ENCODE measurements at places on chromosomes 5 and 9.

GRCh38 chr9:77085416-77085815, 66.0 kb downstream of the FOXB2 start:
- DNase-seq = no peak

- no peak for DNase-seq
These were observed 86.6 kb downstream of the KCNN2 start for GRCh38 chr5:114448481-114448880.

DNA sequence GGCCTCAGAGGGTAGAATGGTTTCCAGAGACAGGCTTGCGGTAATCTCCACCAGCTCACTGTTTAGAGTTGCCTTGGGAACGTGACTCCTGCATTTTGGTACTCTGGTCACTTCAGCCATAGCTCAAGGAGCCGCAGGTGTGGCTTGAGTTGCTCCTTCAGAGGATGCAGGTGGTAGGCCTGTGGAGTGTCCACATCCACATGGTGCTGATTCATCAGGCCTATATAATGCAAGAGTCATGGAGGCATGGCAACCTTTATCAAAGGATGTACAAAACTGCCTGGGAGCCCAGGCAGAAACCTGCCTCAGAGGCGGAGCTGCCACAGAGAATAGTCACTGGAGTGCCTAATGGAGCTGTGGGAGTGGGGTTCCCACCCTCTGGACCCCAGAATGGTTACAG, 114.2 kb downstream of the ANXA1 start:
- DNase-seq = no peak

- DNase-seq = no peak
These were observed 43.6 kb upstream of the C5orf46 start for GRCh38 chr5:147949711-147950573.

DNA sequence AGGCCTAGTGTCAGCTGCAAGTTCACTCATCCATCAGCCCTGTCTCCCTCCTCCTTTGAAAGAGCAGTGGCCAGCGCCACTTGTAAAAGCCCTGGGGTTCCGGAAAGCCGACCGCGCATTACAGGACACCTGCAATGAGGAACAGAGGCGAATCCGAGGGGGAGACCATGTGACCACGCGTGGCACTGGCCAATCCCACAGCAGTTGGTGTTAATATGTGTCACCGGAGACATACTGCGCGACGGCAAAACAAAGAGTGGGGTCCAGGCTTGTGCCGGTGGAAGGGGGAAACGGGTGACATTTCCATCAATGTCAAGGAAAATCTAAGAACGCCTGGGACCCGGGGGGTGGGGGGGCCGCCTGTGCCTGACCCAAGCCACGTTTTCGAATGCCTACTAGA, 480.8 kb downstream of the SPATA31A7 start:
- no peak for DNase-seq

GRCh38 chr5:169736653-169737052, 99.6 kb downstream of the DOCK2 start:
- DNase-seq = no peak

GRCh38 chr5:122719991-122720746, 54.7 kb upstream of the SNX2 start:
- no peak for DNase-seq

DNA sequence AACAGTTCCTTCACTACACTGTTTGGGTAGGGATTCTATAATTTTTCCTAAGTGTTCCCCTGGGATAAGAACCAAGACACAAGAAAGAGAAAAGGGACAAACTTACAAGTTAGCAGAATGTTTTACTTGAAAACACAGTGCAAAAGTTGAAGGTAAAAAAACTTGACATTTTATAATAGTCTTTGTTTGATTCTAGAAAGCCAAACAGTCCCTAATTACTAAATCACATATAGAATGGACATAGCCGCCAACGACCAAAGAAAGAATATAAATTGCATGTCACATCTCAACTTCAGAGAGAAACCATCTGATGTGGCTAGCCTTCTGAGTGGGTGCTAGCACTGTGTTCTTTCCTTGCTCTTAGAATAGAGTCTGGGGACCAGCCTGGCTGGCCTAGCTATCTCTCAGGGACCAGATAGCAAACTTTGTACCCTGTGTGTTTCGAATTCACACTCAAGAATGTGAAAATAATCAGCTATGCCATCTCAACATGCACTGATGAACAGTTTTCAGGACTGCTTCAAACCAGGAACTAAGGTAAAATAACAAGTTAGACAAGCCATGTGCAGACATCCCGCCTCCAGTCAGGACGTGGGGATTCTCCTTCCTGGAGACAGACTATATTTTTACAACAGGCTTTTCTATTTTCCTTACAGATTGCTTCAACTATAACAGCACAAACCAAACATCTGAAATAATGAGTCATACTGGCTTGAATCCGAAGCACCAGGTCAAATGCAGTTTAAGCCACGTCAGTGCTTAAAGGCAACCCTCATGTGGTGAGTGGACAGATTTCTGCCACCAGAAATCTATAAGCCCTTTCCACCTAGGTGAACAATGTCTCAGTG, 53.7 kb downstream of the LHFPL2 start:
- DNase-seq = no peak

DNA sequence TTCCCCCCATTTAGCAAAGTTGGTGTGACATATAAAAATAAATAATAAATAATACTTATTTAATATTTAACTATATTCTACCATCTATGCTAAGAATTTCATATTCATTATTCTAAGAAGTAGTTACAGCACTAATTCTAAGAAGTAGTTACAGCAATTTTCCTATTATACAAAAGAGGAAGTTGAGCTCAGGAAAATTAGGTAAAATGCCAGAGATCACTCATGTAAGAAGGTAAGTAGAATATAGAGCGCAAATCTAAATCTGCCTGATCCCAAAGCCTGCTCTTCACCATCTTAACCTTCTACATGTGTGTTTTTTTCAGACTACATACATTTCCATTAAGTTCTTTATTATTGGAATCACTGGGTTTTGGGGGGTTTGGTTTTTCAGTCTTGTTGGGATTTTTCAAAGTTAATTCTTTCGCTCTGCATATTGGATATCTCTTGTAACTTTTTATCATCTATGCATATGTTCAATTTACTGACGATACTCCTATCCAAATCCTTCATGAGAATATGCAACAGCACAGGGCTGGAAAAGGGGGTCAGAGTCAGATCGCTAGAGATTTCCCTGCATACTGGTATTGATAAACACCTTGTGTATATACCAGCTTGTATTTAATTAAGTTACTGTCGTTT, 852.1 kb downstream of the MAT2B start:
- no peak for DNase-seq

- DNase-seq = no peak
These were observed 9.4 kb upstream of the MAPK9 start for GRCh38 chr5:180301253-180301652.

DNA sequence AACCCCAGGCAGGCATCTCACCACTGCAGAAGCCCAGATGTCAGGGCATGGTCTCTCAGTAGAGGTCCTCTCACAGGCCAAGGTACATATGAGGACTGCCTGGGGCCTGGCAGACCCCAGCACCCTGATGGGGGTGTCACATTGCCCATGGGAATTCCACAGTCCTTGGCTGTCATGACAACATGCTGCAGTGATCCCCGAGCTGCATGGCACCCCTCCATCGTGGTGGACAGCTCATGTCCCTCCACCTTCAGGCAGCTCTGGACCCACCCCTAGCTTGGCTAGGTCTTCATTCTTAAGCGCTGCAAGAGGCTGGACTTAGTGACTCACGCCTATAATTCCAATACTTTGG, 74.1 kb upstream of the LRRTM2 start:
- no peak for DNase-seq

DNA sequence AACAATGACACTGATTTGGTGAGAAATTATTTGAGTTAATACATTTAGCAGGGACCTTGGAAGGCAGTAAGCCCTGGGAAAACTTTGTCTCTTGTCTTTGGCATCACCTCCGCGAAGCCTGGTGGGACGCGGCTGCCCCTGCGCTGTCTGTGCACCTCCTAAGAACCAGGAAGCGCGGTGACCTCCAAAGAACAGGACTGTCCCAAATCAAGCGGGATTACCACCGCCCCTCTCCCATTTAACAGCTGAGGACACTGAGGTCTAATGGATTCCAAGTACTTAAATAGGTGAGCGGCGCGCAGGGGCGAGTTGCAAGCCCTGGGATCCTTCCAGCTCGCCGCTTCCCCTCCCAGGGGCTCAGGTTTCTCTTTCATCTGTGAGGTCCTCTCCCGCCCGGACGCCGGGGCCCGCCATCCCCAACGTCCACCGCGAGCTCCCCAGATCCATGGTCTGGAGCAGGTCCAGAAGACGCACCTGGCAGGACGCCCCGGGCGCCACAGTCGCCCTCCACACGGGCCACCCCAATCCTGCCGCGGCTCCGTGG, 432 bp downstream of the STARD4 start:
- DNase-seq = no peak

DNA sequence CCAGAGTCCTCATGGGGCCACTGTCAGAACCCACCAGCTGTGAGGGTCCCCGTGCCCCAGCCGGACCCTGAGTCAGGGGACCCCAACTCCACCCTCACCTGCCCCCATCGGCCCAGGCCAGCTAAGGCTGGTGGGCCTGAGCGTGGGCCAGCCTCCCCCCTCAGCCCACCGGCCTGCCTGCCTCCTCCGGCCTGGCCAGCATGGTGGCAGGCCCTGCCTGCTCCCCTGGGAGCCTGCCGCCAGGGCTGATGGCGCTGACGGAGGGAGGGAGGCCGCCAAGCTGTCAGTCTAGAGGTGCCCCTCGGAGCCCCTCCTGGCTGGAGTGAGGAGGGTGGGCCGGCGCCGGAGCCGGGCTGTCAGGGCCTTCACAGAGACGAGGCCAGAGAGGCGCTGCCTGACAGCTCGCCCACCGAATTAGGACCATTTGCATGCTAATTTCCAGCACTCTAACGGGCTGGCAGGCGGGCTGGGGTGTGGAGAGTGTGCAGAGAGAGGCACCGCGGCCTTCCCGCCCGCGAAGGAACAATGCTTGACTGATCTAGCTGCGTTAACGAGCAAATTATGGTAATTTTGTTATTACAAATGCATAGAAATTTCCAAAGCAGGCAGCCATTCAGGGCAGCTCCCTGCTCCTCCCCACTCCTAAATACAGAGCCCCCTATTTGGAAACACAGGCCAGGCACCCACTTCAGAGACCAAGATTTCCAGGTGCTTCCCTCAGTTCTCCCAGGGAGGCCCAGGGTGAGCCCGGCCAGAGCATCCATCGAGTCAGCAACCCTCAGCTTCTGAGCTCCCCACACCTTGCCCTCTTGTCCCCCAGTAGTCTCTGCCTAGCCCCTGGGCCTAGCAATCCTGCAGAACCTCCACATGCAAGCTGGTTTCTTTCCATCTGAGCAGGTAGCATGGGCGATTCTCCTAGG, 169.3 kb downstream of the PAX5 start:
- no peak for DNase-seq

GRCh38 chr5:74325866-74326265, 314.7 kb downstream of the ENC1 start:
- DNase-seq = no peak

GRCh38 chr5:19411936-19412335, 576.1 kb downstream of the CDH18 start:
- no peak for DNase-seq

DNA sequence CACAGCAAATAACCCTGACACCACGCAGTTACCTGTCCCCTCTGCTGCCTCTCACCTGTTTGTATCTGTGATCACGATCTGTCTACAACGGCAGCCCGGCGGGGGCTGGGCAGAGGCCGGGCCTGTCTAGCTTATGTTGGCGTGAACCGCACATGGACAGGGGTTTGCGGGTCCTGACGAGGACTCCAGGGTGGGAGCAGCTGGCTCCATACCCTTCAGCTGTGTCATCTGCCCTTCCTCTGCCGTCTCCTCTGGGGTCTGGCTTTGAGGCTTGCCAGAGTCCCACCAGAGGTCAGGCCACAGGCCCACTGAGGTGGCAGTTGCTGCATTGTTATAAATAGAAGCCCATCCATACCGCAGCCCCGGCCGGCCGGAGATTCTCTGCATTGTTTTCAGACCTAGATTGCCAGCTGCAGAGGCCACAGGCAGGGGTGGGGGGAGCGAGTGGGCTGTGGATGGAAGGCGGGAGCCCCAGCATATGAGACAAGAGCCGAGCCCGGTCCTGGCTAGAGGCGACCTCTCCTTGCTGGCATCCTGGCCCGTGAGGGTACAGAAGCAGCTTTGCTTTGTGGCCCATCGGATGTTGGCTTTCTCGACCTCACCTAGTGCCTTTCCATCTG, 37.8 kb downstream of the FAM78A start:
- DNase-seq = peak; percentile 26

GRCh38 chr9:89639367-89639795, 34.6 kb downstream of the GADD45G start:
- DNase-seq = no peak

DNA sequence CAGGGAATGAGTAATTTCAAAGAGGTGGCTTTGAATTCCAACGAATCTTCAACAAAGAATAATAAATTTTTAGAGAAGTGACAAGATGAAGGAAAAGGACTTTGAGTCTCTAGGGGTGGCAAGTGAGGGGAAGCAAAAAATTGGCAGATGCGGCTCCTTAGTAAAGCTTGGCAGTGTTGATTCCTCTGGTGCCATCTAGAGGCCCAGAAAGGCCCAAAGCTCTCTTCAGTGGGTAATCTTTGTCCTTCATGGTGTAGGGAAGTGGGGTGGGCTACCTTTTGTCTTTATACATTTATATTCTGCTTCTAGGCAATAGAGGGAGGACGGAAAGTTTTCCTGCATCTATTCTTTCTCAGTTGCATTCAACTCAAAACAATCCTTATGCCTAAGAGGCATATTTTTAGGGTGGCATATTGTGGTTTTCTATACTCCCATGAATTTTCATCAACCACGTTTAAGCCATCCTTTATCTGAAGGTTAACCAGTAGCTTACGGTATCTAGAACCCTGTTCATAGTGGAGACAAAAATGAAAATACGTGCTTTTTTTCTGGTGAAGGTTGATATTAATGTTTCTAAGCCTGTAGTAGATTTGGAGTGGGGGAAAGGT, 17.5 kb upstream of the ROPN1L start:
- DNase-seq = no peak

GRCh38 chr5:139459451-139459934, 3.0 kb downstream of the ECSCR start:
- no peak for DNase-seq

DNA sequence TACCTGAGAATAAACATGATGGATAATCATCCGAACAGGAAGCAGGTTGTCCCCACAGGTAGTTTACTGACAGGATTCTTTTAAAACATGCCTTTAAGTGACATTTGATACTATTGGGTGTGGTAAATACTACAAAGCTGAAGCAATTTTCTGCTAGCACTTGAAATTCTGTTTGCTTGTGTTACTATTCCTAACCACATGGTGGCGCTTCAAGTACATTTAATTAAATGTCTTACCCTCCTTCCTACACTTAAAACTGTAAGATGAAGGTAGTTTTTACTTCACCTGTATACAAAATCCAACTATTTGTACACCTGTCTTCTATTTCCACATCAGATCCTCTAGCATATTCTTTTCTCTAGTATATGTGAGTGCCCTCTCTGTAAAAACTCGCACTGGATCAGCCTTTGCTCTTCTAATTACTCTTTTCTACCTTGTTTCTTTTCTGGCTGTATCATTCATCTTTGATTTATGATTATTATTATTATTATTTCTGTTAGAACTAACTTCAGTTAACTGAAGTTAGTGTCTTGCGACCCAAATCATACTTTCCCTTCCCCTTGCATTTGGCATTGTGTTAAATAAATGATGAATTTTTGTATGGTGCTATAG, 18.4 kb downstream of the SLC25A46 start:
- DNase-seq = no peak

Data from activated B cell treated with CpG ODN at 0.5 μM for 24 hours (primary cell).